GM23338 (cell line): ENCODE measurements at places on chromosomes 1 and 21.

GRCh38 chr1:245650441-245650960 is 495.7 kb downstream of the KIF26B start:
- DNase-seq, result no peak

DNA sequence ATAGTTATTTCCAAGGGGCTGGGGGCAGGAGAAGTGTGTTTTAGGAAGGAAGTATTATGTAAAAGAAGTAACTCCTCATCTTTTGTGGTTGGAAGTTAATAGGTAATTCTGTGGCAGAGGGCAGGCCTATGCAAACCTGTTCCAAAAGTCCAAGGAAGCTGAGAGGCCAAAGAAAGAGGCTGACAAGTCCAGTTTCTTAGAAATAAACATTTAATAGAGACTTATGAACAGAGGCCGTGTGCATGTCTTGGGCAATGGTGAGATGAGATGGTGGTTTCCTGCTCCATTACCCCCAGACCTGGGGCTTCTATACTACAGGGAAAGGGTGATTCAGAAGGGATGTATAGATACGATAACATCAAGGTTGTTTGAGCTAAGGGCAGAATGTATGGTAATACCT is 7.6 kb upstream of the CA14 start:
- no peak for DNase-seq

DNA sequence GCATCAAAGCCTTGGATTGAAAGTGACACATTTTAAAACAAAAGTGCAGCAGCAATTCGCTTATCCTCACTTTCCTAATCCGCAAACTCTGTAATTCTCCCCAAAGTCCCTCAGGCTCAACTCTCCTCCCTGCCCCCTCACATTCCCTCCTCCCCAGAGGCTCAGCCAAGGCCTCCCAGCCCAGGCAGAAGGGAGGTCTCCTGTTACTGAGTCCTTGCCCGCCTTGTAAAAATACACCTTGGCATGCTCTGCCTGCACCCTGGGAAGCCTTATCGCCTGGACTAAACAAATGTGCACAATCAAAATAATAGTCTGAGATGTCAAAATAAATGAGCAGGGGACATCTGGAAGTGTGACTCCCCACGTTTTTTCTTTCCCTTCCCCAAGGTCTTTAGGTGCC is 109.7 kb downstream of the PLXNA2 start:
- DNase-seq, result peak; percentile 35

GRCh38 chr1:207755846-207756693 is 4.2 kb downstream of the CD46 start:
- no peak for DNase-seq
